ENCODE measurements at places on chromosomes 16 and 17. TPM values are rescaled to one million over a fixed set of nuclear protein-coding genes. Genes with fewer than 3 reads are reported as not detected.

DNA sequence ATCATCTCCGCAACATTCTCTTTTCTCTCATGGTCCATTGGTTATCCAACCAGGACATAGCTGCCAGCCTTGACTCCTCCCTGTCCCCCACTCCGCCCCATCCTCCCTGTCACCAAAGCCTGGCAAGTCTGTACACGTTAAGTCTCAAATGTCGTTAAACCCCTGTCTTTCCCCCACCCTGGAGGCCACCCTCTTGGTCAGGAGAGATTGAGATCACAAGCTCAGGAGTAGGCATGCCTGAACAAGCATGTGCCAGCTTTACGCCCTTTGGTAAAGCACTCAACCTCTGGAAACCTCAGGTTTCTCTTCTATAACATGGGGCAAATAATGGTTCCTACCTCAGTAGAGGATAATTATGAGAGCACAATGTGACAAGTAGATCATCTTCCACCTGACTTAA, 38.1 kb upstream of the CCL1 start:
- no peak for DNase-seq
- no peaks in the 10 kb centered on the region for H3K36me3 ChIP-seq
- H3K27ac ChIP-seq, result no peak overlapping the region
- peaks cover 4% of the 10 kb centered on the region for H3K27me3 ChIP-seq
- no peak overlapping the region for H3K4me3 ChIP-seq

DNA sequence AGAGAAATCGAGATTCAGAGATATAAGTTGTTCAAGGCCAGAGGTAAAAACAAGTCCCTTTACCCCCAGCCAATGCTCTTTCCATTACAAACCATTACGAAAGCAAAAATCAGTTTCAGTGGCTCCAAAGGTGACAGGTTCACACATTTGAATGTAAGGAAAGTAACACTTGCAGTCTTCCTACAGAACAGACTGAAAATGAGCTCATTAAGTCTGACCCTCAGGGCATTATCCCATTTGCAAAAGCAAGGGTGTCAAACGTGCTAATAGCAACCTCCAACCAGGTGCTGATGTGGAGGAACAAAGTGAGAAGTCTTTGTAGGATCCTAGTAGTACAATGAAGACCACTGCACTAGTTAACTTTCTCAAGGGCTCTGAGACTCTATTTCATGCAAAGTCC, 65.2 kb downstream of the XPO6 start:
- H3K27ac ChIP-seq, result no peak overlapping the region
- H3K4me3 ChIP-seq, result no peak overlapping the region
- H3K27me3 ChIP-seq, result no peaks in the 10 kb centered on the region
- peaks cover 9% of the 10 kb centered on the region for H3K4me1 ChIP-seq
- DNase-seq, result no peak

DNA sequence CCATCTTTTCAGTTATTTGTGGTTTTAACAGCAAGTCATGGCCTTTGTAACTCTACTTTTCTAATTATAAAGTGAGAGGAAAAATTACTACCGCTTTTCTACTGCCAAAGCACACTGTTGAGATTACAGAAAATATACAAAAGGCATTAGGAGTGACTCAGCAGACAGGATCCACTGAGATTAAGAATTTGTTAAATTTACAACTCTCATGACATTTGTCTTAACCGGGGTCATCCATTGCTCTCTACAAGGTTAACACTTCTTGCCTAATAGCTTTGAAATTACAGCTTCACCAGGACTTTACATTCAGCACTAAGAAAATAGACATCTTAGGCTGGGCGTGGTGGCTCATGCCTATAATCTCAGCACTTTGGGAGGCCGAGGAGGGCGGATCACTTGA, 93.4 kb downstream of the SSH2 start:
- H3K27ac ChIP-seq, result no peak overlapping the region
- H3K4me3 ChIP-seq, result no peak overlapping the region

DNA sequence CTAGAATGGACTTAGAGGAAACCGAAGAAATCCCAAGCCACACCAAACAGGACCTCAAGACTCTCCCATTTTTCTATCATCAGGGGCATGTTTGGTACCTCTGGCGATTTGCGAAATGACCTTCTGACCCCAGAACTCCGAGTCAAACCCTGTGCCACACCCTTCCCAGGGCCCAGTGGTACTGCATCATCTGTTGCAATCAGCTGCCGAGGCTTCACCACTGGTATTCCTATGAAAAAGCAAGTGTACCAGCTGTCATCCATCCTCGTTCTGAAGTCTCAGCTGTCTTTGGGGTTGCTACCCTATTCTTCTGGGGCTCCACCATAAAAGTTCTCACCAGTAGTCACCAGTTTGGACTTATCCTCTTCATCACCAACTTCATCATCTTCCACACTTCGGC, 2.3 kb upstream of the RSKR start:
- no peak overlapping the region for H3K4me3 ChIP-seq
- H3K36me3 ChIP-seq, result peaks cover 69% of the 10 kb centered on the region
- H3K4me1 ChIP-seq, result no peaks in the 10 kb centered on the region
- no peak for DNase-seq
- no peak overlapping the region for H3K27ac ChIP-seq
- no peaks in the 10 kb centered on the region for H3K27me3 ChIP-seq

The ACSM2A gene
- total RNA-seq, result not detected

The APPBP2 gene
- total RNA-seq, result 30.6 TPM

The TMEM100 gene
- total RNA-seq, result 0.76 TPM

The CDRT15 gene
- not detected for total RNA-seq

DNA sequence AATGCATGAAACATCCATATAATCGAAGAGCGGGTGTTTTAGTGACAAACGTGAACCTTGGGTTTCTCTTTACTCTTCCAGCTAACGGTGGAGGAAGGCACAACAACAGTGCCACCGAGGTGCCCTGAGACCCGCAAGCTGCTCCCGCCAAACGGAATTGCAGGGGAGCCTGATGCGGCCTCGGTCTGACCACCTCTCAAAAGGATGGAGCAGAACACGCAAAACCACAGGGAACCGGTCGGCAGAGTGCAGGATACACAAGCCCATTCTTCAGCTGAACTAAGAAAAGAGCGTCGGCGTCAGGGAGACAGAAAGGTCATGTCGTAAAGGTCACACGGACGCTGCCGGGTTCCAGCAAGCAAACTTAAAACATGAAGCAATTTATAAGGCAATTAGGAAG, 109.5 kb upstream of the ZNF750 start:
- no peak overlapping the region for H3K27ac ChIP-seq
- no peaks in the 10 kb centered on the region for H3K27me3 ChIP-seq
- no peaks in the 10 kb centered on the region for H3K4me1 ChIP-seq

DNA sequence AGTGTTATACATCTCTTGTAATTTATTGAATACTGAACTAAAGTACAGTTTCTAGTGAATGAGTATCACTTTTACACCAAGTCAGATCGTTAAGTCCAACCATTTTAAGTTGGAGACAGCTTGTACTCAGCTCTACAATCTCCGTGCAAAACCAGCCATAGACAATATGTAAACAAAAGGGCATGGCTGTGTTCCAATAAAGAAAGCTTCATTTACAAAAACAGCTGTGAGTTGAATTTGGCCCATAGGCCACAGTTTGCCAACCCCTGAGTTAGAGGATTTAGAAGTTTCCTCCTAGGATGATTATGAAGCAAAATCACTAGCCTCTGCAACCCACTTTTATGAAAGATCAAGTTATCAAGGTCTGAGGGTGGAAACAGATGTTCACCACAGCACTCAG, 105.7 kb upstream of the RCVRN start:
- no peaks in the 10 kb centered on the region for H3K4me1 ChIP-seq
- no peak overlapping the region for H3K4me3 ChIP-seq
- DNase-seq, result no peak

The FOXF1 gene
- 4.0 TPM for total RNA-seq

DNA sequence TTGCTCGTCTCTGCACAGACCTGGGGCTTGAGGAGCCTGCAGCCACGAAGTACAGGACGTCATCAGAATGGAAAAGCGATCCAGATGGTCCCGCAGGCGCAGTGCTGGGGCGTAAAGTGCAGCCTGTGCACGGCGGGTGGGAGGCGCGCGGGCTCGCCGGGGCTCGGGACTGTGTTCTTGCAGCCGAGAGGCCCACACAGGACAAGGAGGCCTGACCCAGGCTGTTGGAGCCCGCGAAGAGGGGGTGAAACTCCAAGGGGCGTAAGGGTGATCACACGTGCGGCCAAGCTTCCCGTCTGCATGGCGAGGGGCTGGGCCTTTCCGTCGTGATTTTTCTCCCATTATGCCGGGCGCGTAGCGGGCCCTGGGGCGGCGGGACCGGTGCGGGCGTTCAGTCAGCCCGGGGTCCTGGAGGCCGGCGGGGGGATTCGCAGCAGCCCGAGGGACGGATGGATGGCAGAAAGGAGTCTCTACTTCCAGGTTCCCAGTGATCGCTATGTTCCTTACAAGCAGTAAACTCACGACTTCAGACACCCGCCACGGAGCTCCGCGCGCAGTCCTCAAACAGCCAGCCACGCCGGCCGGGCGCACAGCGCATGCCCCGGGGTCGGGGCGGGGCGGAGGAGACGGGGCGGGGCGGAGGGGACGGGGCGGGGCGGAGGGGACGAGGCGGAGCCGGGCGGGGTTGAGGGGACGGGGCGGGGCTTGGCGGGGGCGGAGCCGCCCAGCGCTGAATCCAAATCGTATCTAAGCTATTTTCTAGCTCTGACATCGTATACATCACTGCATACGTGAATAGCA, 141.0 kb upstream of the KCNJ18 start:
- H3K4me1 ChIP-seq, result peaks cover 23% of the 10 kb centered on the region
- 0 out of 2 replicates have a peak, but pooled peaks cover 4% of the 10 kb centered on the region for H3K36me3 ChIP-seq
- no peaks in the 10 kb centered on the region for H3K27me3 ChIP-seq
- H3K4me3 ChIP-seq, result peak overlapping the region; percentile 76

DNA sequence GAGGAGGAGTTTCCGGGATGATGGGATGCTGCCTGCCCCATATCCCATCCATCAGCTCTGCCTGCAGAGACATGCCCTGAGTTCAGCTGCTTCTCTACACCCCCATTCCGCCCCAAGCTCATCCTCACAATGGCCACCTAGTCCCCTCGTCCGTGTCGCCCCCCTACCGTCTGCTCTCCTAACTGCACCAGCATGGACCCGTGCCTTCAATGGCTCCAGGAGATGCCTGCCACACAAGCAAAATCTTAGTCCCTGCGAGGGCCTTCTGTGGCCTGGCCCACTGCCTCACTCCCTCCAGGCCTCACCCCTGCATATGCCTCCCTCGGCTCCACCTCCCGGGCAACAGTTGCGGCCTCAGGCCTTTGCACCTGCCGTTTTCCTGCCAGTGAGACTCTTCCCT, 1.8 kb upstream of the TELO2 start:
- DNase-seq, result no peak
- no peak overlapping the region for H3K4me3 ChIP-seq
- H3K4me1 ChIP-seq, result peaks cover 10% of the 10 kb centered on the region
- no peak overlapping the region for H3K27ac ChIP-seq
- no peaks in the 10 kb centered on the region for H3K36me3 ChIP-seq
- no peaks in the 10 kb centered on the region for H3K27me3 ChIP-seq

The VMO1 gene
- not detected for total RNA-seq

GRCh38 chr17:58006560-58006923, 504 bp downstream of the SRSF1 start:
- peaks cover 37% of the 10 kb centered on the region for H3K4me1 ChIP-seq
- DNase-seq, result peak; percentile 89
- peak overlapping the region; percentile 92 for H3K27ac ChIP-seq
- no peaks in the 10 kb centered on the region for H3K27me3 ChIP-seq
- peaks cover 37% of the 10 kb centered on the region for H3K36me3 ChIP-seq

DNA sequence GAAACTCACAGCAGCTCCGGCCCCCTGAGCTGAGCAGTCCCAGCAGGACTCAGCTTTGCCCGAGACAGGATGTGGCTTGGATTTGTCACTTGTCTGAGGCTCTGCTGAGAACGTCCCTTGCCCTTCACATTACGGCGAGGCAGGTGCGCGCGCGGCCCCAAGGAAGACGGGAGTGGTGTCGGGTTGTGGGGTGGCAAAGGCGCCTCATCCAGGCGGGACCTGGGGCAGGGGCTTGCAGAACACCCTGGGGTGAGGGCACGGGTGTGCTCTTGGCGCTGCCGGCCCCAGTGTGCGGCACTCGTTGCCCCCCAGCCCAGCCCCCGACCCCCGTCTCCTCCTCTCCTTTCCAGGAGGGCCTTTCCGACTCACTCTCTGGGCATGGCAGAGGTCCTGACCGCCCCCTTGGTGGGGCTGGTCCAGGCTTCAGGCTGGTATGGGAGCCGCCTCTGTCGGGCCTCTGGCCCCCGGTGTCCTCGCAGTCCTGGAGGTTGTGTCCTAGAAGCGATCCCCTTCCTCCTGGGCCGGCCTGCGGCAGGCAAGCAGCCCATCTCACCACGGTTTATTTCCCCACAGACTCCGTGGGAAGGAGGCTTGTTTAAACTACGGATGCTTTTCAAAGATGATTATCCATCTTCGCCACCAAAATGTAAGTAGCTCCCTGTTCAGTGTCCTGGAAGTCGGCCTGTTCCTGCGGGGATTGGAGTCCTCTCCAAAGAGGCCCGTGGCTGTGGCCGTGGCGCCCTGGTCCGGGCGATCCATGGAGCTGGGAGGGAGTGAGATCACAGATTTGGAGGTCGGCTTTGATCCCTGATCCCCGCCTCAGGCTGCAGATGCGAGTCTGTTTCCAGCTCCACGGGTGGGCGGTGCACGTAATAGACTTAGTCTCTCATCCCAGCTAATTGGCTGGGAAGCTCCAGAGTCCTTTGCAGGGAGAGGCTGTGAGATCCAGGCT, 5.9 kb downstream of the UBE2I start:
- no peak overlapping the region for H3K27ac ChIP-seq
- peaks cover 16% of the 10 kb centered on the region for H3K4me1 ChIP-seq
- no peak for DNase-seq
- no peak overlapping the region for H3K4me3 ChIP-seq
- H3K36me3 ChIP-seq, result peaks cover 23% of the 10 kb centered on the region

- no peak overlapping the region for H3K4me3 ChIP-seq
- H3K36me3 ChIP-seq, result peaks cover 9% of the 10 kb centered on the region
- H3K4me1 ChIP-seq, result peaks cover 23% of the 10 kb centered on the region
- 0 out of 2 replicates have a peak overlapping the region, but pooled peaks have one; percentile 28 for H3K27ac ChIP-seq
Measured at GRCh38 chr16:81707411-81708265, 71.5 kb upstream of the PLCG2 start.

DNA sequence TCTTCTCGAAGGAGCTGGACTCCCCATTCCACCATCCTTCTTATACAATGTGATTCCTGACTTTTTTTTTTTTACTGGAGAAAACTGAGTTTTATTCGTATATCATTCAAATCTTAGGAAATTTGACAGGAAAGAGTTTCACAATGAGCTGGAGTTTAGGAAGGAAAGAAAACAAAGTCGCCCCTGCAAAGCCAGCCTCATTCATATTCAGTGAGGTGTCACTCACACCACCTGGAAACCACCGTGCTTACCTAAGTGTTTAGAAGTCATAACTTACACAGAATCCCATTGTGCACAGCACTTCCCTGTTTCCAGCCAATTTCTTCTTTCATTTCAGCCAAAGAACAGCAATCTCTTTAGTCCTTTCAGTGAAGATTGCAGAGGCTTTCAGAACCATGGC, 90.3 kb upstream of the CHMP6 start:
- H3K4me1 ChIP-seq, result no peaks in the 10 kb centered on the region
- H3K4me3 ChIP-seq, result no peak overlapping the region
- no peaks in the 10 kb centered on the region for H3K27me3 ChIP-seq
- no peak overlapping the region for H3K27ac ChIP-seq
- no peak for DNase-seq

GRCh38 chr17:20095336-20096080, 86.3 kb downstream of the SPECC1 start:
- H3K27me3 ChIP-seq, result peaks cover 27% of the 10 kb centered on the region
- no peaks in the 10 kb centered on the region for H3K4me1 ChIP-seq
- H3K36me3 ChIP-seq, result no peaks in the 10 kb centered on the region
- H3K4me3 ChIP-seq, result peak overlapping the region; percentile 23
- peak; percentile 57 for DNase-seq
- H3K27ac ChIP-seq, result no peak overlapping the region

- peak overlapping the region; percentile 16 for H3K27ac ChIP-seq
- peak; percentile 51 for DNase-seq
- H3K36me3 ChIP-seq, result no peaks in the 10 kb centered on the region
- no peaks in the 10 kb centered on the region for H3K27me3 ChIP-seq
- no peak overlapping the region for H3K4me3 ChIP-seq
Measured at GRCh38 chr17:32803544-32803943, 73.4 kb downstream of the MYO1D start.

The GLIS2 gene
- total RNA-seq, result 2.9 TPM

The OR4D1 gene
- not detected for total RNA-seq

The CCDC200 gene
- total RNA-seq, result not detected

The TAT gene
- not detected for total RNA-seq
